ENCODE measurements at places on chromosomes 7 and 10. TPM values are rescaled to one million over a fixed set of nuclear protein-coding genes. Genes with fewer than 3 reads are reported as not detected.

Gene CRHR2
- not detected for total RNA-seq

Gene SPDYE8
- not detected for total RNA-seq

Gene TACC2
- total RNA-seq = not detected

Gene SLC26A5
- 0.07 TPM for total RNA-seq

DNA sequence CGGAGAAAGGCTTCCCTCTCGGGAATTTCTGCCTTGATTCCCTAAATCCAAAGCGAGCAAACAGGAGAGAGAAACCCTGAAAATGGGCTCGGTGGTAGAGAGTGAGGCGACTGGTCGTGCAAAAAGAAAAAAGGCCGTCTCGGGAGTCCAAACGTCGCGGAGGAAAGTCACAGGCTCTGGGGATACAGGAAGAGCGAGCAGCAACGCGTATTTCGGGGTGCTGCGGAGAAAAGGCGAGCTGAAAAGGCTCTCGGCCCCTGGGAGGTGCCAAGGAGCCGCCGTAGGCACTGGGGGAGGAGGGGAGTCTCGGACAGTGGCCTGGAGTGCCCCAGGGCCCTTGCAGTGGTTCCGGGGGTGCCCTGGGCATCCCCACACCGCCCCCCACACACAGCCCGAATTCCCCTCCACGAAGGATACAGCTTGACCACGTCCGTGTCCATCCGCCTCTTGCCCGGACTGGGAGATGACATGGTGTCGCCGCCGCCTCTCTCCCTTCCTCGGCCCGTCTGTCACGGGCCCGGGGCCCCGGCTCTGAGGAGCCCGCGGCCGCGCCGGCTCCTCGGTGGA, 591 bp downstream of the UBE2H start:
- H3K27ac ChIP-seq = peak overlapping the region; percentile 89
- peaks cover 10% of the 10 kb centered on the region for H3K4me1 ChIP-seq
- H3K27me3 ChIP-seq = peaks cover 4% of the 10 kb centered on the region
- DNase-seq = peak; percentile 36
- no peaks in the 10 kb centered on the region for H3K36me3 ChIP-seq
- H3K4me3 ChIP-seq = no peak overlapping the region

DNA sequence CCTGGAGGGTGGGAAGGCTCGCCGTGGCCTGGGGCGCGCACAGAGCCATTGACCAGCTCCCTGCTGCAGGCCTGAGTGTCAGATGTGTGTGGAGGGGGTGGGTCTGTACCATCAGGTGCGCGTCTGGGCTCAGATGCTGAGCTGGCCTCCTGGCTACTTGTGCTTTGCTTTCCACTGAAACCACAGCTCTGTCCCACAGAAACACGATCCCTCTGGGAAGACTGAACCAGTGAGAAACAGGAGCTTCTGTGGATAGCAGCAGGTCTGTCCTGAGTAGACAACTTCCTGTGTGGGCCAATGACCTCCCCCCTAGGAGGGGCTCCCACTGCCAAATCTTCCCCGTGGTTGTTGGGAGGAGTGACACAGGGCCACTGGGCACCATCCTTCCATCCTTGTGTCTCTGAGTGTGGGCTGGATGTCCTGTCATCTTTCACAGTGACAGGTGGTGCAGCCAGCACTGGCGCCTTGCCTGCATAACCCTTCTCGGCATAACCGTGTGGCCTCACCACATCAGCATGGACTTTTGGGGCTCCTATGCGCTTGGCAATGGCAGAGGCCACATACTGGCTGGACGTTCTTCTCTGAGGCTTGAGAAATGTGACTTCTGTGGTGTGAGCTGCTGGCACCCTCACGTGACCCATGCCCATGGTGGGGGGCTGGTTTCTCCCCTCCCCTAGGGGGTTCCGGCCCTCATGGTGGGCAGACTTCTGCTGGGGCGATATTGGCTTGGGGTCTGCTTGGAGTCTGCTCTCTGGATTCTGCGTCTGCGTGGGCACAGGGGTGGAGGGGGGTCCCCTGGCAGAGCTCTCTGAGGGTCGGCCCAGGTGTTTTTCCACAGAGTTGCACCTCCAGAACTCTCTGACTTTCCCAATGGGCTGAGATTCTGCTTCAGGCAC, 245.5 kb upstream of the GRB10 start:
- H3K4me3 ChIP-seq = no peak overlapping the region
- no peak for DNase-seq
- H3K27ac ChIP-seq = no peak overlapping the region
- H3K36me3 ChIP-seq = no peaks in the 10 kb centered on the region
- no peaks in the 10 kb centered on the region for H3K4me1 ChIP-seq

GRCh38 chr7:151271699-151272355, 23.3 kb upstream of the SMARCD3 start:
- H3K27me3 ChIP-seq = peaks cover 3% of the 10 kb centered on the region
- peaks cover 10% of the 10 kb centered on the region for H3K4me1 ChIP-seq
- H3K27ac ChIP-seq = no peak overlapping the region

DNA sequence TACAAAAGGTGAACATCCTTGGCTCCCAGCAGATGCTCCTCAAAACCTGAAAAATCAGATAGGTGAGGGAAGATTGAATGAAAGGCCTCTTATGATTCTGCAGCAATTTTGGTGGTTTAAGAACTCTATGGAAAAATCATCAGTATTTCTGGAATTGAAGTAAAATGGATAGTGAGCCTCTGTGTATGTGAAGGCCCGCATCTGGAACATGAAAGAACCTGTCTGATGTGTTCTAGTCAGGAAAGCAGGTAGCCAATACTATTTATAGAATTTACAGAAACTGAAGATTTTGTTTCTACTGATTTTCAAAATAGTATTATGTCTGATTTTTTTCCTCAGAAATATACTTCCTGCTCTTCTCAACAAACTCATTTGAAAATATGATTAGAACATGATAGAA, 37.3 kb downstream of the EGFR start:
- H3K27ac ChIP-seq = no peak overlapping the region
- H3K4me3 ChIP-seq = no peak overlapping the region
- no peak for DNase-seq
- H3K27me3 ChIP-seq = peaks cover 2% of the 10 kb centered on the region

DNA sequence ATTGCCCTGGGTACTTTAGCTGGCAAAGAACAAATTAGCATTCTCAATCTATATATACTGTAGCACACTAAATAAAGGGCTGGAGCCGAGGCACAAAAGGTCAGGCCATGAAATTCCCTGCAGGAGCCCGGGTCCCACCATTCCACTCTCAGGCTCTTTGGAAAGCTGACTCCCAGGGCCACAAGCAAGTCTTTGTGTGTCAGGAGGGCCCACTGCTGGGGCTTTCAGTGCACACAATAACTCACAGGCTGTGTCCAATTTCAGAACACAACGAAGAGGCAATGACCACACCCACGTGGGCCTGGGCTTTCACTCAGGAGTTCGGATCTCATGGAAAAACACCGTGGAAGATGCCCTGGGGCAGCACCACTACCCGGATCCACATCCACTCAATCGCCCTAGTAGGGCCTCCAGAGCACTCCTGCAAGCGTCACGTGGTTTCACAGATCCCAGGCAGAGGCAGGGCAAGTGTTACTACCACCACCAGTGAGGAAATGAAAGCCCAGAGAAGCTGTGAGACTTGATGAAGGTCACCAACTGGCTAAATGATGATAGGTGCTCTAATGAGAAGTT, 60.3 kb downstream of the COBL start:
- no peaks in the 10 kb centered on the region for H3K4me1 ChIP-seq
- H3K4me3 ChIP-seq = no peak overlapping the region
- H3K27ac ChIP-seq = no peak overlapping the region
- H3K27me3 ChIP-seq = peaks cover 3% of the 10 kb centered on the region
- no peak for DNase-seq
- no peaks in the 10 kb centered on the region for H3K36me3 ChIP-seq

DNA sequence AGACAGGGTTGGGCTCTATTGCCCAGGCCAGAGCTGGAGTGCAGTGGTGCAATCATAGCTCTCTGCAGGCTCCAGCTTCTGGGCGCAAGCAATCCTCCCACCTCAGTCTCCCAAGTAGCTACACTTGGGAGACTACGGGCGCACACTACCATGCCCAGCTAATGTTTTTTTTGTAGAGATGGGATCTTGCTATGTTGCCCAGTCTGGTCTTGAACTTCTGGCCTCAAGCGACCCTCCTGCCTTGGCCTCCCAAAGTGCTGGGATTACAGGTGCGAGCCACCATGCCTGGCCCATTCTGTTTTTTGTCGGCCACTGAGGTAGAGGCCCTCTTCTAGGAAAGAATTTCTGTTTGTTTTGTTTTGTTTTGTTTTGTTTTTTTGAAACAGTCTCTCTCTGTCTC, 12.2 kb downstream of the ALKBH4 start:
- H3K36me3 ChIP-seq = peaks cover 10% of the 10 kb centered on the region
- H3K27me3 ChIP-seq = no peaks in the 10 kb centered on the region
- H3K4me1 ChIP-seq = no peaks in the 10 kb centered on the region
- H3K27ac ChIP-seq = no peak overlapping the region

Measured in activated T-helper 2 cell treated with anti-CD3 and anti-CD28 coated beads, Interferon-gamma antibody, Interleukin-2, Interleukin-4, amounts not matched to agents 10 μg/mL and 5 μg/mL and 100 μg/mL, durations not matched to agents 14 hours and 24 hours and 36 hours (primary cell).